Stomach (tissue), 19 donors: ENCODE measurements at places on chromosomes 2 and 18.
A peak's percentile ranks its signal among the peaks of the same experiment; 100 is the strongest.

DNA sequence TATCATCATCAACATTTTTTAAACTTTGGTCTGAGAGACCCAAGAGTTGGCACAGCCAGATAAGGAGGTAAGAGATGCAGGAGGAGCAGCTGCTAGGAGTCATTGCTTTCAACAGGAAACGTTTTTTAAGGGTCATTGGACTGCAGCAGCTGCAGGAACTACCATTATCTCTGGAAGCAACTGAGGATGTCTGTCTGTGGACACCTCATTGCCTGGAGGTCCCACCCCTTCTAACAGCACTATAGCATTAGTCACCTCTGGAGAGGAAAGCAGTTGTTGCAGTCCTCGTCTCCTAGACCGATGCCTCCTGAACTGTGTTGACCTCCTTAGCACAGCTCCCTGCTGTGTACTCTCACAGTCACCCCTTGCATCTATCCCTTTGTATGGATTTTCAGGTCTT is 21.5 kb upstream of the FSHR start:
- H3K36me3 ChIP-seq = no peaks in the 10 kb centered on the region
- H3K27me3 ChIP-seq = no peaks in the 10 kb centered on the region
- no peaks in the 10 kb centered on the region for H3K4me1 ChIP-seq
- no peak for DNase-seq
- H3K27ac ChIP-seq = no peak overlapping the region

DNA sequence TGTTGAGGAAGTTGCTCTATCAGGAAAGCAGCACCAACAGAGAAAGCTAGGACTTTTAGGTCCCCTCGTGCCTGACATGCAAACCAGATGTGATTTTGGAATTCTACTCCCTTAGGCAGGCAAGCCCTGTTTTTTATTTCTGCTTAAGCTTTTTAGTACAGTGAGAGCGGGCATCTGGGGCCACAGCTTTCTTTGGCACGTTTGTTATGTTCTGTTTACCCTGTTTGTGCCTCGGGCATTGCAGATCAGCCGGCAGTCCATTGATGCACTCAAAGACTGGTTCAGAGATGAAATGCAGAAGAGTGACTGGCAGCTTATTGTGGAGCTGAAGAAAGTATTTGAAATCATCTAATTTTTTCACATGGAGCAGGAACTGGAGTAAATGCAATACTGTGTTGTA is 61.9 kb downstream of the EIF5B start:
- H3K4me1 ChIP-seq = peaks cover 7% of the 10 kb centered on the region
- no peak overlapping the region for H3K4me3 ChIP-seq
- peaks cover 100% of the 10 kb centered on the region for H3K36me3 ChIP-seq
- DNase-seq = no peak
- no peak overlapping the region for H3K27ac ChIP-seq

DNA sequence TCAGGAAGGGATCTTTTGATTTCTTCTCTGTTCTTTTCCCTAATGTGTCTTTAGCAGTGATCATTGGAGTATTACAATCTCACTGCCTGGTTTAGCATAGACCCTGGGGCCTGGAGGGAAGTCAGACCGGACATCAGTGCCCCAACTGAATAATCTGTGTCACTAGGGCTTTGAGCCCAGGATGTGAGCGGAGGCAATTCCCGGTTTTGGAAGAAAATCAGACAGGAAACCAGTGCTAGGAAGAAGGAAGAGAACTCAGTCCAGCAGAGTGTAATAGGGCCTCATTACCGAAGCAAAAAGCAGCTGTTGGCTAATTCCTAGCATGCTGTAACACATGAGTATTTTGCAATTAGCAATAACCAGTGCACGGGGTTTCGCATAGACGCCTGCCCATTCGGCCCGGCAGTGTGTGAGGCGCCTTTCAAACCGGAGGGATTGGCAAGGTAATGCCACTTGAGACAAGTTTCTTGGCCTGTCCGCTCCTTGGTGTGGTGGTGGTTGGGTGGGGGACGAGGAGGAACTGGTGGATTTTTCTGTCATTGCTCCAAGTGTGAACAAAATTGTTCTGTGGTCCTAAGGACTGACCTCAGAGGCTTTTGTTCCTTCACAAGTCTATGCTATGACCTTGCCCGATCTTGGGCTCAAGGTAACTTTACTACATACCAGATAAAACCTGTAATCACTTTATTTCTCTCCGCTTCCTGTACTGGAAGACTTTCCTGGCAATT is 2.8 kb downstream of the FOSL2 start:
- peak overlapping the region; percentile 81 for H3K4me3 ChIP-seq
- no peaks in the 10 kb centered on the region for H3K27me3 ChIP-seq
- peaks cover 44% of the 10 kb centered on the region for H3K4me1 ChIP-seq
- no peak for DNase-seq
- peaks cover 3% of the 10 kb centered on the region for H3K36me3 ChIP-seq

- no peak for DNase-seq
- no peaks in the 10 kb centered on the region for H3K27me3 ChIP-seq
- no peak overlapping the region for H3K27ac ChIP-seq
Measured at GRCh38 chr2:6909431-6910385, 7.5 kb upstream of the RNF144A start.

- no peaks in the 10 kb centered on the region for H3K27me3 ChIP-seq
- H3K4me1 ChIP-seq = peaks cover 40% of the 10 kb centered on the region
- no peak for DNase-seq
- H3K4me3 ChIP-seq = no peak overlapping the region
- H3K27ac ChIP-seq = no peak overlapping the region
Measured at GRCh38 chr2:64218137-64218802, 74.0 kb upstream of the PELI1 start.

DNA sequence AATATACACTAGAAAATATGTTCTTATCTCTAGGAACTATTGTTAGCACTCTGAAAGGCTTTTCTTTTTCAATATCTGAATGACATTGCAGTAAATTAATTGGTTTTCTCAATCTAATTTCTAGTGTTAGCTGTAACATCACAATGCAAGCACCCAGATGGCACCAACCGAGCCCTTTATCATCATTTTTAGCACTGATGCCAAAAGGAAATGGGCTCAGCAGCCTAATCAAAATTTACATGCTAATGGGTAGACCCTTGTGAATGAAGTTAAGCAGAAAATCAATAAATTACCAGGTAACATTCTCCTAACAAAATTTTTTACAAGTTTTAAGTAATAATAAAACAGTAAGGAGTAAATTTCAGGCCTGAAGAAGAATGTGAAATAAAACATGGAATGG is 53.5 kb upstream of the PGAP1 start:
- no peaks in the 10 kb centered on the region for H3K36me3 ChIP-seq
- no peaks in the 10 kb centered on the region for H3K4me1 ChIP-seq
- DNase-seq = no peak
